ENCODE measurements at places on chromosomes 16 and 17.

DNA sequence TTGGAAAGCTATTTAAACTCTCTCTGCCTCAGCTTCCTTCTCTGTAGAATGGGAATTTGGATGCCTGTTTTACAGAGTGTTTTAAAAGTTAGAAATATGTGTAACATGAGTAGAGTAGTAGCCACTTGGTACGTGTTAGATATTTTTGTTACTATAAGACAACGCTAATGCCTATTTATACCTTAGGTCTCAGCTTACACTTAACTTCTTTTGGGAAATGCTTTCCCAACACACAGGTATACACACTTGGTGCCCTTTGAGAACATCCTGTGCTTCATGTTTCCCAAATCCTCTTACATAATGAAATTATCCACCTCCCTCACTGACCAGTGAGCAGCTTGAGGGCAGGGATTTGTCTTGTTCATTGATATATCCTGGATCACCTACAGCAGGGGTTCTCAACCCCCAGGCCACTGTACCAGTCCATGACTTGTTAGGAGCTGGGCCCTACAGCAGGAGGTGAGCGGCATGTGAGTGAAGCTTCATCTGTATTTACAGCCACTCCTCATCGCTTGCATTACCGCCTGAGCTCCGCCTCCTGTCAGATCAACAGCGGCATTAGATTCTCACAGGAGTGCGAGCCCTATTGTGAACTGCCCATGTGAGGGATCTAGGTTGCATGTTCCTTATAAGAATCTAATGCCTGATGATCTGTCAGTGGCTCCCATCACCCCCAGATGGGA, 33.5 kb downstream of the ARSG start:
- DNase-seq, result no peak

- peak; percentile 10 for DNase-seq
These were observed 10.7 kb downstream of the CRHR1 start for GRCh38 chr17:45794840-45795239.

GRCh38 chr16:4034963-4035362, 81.3 kb downstream of the ADCY9 start:
- no peak for DNase-seq

DNA sequence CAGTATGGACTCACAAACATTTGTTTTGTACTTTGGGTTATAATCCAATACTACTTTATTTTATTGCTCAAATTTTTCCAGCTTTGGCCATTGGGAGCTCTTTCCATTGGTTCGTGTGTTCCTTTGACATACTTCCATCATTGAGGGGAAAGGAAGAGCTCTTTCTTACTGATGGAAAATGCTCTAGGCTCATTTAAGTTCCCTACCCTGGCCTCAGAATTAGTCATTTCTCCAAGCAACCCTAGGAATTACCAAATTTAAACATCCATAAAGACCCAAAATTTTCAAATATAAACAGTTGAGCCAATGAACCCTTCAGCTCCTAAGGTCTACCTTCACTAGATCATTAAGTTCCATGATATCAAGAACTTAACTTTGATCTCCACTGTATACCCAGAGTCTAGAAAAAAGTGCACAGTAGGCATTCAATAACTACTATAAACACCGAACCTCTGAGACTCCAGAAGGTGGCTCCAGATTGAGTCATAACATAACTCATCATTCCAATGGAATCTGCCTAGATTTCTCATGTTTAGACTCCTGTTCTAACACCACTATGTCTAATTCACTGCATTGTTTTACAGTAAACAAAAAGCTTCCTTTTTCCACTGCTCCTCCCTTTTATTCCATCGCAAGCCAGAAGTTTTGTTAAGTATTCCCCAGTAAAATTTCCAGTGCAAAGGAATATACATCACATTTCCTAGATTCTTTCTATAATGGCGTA, 39.0 kb downstream of the SMURF2 start:
- peak; percentile 89 for DNase-seq

DNA sequence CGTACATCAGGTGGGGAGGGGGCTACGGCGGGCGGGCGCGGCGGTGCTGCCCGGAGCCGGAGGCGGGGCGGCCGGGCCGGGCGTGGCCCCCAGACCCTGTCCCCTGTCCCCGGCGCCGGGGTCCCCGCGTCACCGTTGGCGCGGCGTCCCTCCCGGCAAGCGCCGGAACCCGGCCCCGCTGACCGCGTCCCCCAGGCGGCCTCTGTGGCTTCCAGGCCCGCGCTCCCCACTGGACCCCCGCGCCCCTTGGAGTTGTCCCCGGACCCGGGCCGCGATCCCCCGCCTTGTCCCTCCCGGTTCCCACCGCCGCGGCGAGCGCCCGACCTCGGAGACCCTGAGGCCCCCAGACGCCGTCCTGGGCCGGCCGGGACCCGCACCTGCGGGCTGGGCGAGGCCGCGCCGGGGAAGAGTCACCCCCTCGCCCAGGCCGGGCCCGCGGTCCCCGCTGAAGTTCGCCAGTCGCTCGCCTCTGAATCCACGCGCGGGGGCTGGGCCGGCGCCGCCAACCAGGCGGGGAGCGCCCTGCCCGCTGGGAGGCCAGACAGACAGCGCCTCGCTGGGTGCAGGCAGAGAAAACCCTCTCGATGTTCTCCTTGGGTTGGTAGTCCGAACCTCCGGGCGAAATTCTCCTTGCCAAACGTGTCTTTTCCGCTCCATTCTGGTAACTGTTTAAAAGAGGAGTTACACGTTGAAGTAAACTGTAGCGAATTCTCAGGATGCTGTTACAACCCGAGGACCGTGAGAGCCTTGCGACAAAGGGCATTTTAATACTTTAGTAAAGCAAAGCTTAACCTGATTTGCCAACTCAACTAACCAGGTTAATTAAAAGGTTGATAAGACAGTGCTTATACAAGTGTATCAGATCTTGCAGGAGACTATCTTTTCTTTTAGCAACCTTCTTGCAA, 761 bp downstream of the GAN start:
- DNase-seq, result peak; percentile 50

- no peak for DNase-seq
These were observed 21.3 kb downstream of the DEF8 start for GRCh38 chr16:89969741-89970410.

GRCh38 chr17:61133853-61134252, 265.8 kb upstream of the TBX2 start:
- DNase-seq, result no peak

- peak; percentile 78 for DNase-seq
These were observed 1.1 kb downstream of the KATNB1 start for GRCh38 chr16:57736419-57737351.

- DNase-seq, result peak; percentile 92
These were observed 27.1 kb downstream of the CDH13 start for GRCh38 chr16:82653550-82654511.

DNA sequence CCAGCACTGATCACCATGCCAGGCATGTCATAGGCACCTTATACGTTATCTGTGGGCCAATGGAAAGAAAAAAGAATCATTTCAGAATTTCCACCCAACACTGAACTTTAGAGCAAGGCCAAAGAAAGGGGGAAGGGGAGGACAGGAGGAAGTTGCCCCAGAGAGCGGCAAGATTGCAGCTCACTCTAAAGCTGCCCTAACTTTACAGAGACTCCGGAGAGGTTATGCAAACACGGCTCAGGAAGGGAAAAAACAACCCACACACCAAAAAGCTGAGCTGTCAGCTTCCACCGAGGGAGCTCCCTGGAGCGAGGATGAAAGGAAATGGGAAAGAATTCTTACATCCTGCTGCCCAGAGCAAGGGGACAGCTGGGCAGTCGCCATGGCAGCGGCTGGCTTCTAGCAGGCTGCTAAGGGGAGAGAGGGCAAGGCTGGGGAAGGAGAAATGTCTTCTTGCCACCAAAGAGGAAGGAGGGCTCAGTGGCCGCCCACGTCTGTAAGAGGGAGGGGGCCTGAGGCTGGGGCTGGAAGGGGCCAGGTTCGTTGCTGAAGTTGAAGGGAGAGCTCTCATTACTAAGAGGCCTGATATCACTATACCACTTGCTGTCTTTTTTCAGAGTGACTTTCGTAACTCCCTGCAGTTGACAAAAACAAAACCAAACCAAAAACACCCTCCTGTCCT, 18.2 kb downstream of the COTL1 start:
- DNase-seq, result peak; percentile 77

DNA sequence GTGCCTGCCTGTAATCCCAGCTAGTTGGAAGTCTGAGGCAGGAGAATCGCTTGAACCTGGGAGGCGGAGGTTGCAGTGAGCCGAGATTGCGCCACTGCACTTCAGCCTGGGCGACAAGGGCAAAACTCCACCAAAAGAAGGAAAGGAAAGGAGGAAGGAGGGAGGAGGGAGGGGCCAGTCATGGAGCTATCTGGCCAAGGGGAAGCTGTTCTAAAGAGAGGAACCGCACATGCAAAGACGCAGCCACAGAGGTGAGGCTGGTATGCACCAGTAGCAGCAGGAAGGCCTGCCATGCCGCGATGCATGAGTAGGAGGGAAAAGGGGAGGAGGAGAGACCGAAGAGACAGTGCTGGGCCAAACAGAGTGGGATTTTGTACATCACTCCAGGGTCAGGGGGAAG, 35.9 kb downstream of the HSBP1 start:
- no peak for DNase-seq

- peak; percentile 17 for DNase-seq
These were observed 971 bp downstream of the MINK1 start for GRCh38 chr17:4833941-4834680.

GRCh38 chr16:65070831-65071432, 50.9 kb downstream of the CDH11 start:
- DNase-seq, result peak; percentile 96

DNA sequence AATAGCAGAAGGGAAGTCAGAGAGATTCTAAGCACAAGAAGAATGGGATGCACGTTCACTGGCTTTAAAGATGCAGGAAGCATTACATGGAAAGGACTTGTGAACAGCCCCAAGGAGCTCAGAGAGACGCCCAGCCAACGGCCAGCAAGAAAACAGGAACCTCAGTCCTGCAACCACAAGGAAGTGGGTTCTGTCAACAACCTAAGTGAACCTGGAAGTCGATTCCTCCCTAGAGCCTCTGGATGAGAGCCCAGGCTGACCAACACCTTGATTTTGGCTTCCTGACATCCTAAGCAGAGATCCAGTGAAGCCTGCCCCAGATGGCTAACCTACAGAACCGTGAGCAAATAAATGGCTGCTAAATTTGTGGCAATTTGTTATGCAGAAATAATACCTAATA, 24.5 kb downstream of the GPR142 start:
- DNase-seq, result no peak

- no peak for DNase-seq
These were observed 30.2 kb upstream of the ABCC3 start for GRCh38 chr17:50604513-50604912.

GRCh38 chr17:73785496-73785895, 141.3 kb upstream of the SDK2 start:
- DNase-seq, result no peak

- no peak for DNase-seq
These were observed 28.8 kb downstream of the NGFR start for GRCh38 chr17:49523706-49524472.

Data from HFFc6 (cell line).